ENCODE measurements at places on chromosomes 5 and 9.

GRCh38 chr9:129336130-129336528 lies 158.1 kb upstream of the IER5L start:
- no peak for DNase-seq

DNA sequence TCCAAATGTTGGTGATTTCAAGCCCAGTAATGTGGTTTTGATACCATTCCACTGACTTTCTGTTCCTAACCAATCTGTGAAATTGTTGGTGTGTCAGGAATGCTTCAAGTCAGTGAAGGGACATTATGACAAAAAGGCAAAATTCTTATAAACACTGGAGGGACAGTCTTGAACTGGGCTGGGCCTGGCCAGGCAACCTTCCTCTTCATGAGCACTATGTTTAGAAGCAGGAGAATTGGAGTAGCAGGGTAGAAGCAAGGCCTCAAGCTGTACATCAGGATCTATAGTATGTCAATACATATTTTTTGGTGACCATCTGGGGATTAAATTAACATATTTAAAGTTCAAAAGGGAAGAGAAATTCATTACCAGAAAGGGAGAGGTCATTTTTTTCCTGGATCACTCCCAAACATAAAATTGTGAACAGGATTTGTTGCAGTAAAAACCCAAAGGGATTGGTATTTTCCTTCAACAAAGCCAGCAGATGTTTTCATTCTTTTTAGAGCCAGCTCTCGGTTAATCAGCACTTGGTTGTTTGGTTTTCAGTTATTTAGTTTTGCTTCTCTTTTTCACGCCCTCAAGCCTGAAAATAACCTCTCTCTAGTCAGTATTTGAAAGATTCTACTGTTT lies 77.9 kb upstream of the PIK3R1 start:
- DNase-seq = no peak

- DNase-seq = no peak
These were observed 34.2 kb downstream of the PLPPR1 start for GRCh38 chr9:101062686-101063085.

DNA sequence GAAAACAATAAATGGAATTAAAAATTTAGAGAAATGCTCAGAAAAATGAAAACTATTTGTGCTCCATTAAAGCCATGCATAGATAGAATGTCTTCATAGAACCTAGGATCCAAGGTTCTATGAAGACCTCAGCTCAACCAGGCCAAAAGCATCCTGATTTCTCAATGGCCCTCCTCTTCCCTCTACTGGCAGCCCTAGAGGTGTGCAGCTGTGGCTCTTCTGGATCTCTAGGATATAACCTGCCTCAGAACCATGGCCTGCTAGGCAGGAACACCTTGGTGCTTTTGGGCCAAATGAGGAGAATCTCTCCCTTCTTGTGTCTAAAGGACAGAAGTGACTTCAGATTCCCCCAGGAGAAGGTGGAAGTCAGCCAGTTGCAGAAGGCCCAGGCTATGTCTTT lies 15.1 kb downstream of the IFNA1 start:
- DNase-seq = no peak

- no peak for DNase-seq
These were observed 170.5 kb downstream of the NDUFS4 start for GRCh38 chr5:53730943-53731342.

GRCh38 chr5:135866016-135866415 lies 29.6 kb downstream of the IL9 start:
- DNase-seq = no peak

DNA sequence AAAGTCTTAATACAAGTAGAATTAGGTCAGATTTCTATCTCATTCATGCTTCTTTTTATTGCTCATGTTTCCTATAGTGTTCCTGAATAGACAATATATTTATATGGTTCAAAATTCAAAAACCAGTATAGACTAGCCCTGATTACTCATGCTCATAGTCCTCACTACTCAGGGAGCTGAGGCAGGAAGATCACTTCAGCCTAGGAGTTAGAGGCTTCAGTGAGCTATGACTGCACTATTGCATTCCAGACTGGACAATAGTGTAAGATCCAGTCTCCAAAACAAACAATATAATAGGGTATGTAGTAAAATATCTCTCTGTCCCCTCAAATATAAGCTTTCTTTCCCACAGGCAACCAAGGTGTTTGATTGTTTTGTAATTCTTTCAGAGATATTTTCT lies 2.4 kb downstream of the ANKRD31 start:
- no peak for DNase-seq

GRCh38 chr5:153953411-153953810 lies 85.3 kb downstream of the FAM114A2 start:
- DNase-seq = no peak

DNA sequence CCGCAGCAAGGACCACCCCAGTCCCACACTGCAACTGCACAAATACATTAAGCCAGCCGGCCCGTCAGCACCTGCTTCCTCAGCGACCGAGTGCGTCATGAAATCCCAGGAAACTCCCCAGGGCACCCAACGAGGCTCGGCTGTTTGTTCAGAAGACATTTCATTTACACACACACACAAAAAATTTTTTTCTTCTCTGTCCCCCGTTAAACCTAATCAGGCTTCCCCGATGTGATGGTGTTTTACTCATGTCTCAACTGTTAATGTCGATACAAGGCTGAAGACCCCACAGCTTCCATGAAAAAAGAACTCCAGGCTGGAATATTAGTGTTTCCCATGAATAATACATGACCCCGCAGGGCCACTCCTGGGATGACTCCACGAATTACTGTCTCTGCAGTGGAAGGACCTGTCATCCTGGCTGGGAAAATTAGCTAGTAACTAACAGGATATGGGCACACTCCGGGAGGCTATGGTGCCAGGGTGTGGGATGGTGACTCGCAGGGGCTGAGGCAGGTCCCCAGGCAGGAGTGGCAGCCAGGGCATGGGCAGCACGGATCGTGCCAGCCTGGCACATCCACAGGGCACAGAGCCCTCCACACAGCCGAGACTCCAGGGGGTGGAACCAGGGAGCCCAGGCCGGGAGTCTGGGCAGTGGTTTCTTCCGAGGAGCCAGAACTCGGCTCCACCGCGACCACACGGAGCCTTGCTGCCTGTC lies 102.4 kb downstream of the VAV2 start:
- no peak for DNase-seq

DNA sequence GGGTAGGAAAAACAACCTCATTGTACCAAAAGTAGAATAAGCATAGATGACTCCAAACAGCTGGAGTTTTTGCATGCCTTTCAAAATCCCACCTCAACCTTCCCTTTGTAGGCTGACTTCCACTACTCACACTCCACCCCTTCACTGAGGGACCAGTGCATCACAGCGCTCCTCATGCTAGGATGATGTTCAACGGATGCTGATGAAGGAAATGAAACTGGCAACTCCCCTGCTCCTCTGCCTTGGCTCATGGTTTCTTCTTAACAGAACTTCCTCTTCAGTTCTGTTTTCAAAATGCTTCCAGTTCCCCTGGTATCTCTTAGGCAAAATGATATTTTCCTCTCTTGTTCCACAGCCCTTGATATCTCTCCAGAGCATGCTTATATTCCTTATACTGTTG lies 29.0 kb downstream of the LIFR start:
- no peak for DNase-seq

DNA sequence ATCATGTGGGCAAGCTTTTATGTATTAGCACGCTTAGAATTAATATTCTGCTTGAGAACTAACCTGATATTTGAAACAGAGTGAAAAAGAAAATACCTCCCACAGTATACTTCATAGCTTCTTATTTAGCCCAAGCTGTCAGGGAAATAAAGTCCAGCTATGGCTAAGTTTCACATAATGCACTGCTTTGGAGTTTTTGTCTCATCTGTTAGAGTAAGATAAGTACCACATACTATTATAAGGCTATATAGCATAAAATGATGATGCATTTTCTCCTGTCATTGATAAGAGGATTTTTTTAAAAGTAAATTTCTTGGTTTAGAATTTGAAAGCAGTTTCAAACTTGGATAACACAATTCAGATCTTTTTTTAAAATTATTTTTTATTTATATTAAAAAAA lies 2.4 kb upstream of the ANKDD1B start:
- DNase-seq = no peak

GRCh38 chr9:136052991-136053756 lies 41.9 kb downstream of the NACC2 start:
- peak; percentile 42 for DNase-seq

DNA sequence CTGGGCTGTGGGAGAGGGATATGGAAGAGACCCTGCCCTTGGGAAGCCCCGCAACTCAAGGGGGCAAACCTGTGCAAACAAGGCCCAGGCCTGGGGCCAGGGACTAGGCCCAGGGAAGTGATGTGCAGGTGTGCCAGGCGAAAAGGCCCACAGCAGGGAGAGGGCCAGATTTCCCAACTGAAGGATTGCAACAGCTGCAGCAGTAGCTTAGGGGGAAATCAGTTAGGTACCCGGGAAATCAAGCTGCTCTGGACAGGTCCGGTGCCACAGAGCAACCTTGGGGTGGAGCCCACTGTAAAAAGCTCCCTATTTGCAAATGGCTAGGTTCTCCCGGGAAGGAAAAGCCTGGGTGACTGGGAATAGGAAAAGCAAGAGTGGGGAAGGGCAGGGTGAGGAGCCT lies 10.4 kb downstream of the GRIN1 start:
- no peak for DNase-seq

GRCh38 chr5:163350083-163350482 lies 87.3 kb upstream of the CCNG1 start:
- DNase-seq = no peak

DNA sequence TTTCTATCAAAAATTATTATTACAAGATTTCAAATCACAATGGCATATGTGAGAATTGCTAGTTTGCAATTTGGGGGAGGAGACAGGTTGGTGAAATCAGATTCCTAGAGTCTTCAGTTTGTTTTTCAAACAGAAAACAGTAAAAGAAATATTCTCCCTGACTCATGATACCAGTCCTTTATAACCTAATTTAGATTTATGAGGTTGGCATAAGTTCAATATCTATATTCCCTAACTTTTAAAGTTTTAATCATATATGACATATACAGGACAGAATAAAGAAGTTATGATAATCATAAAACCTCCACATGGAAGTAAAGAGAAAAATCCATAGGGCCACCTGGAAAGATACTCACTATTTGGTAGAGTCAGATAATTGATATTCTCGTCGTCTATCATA lies 167.1 kb upstream of the GNA14 start:
- no peak for DNase-seq

DNA sequence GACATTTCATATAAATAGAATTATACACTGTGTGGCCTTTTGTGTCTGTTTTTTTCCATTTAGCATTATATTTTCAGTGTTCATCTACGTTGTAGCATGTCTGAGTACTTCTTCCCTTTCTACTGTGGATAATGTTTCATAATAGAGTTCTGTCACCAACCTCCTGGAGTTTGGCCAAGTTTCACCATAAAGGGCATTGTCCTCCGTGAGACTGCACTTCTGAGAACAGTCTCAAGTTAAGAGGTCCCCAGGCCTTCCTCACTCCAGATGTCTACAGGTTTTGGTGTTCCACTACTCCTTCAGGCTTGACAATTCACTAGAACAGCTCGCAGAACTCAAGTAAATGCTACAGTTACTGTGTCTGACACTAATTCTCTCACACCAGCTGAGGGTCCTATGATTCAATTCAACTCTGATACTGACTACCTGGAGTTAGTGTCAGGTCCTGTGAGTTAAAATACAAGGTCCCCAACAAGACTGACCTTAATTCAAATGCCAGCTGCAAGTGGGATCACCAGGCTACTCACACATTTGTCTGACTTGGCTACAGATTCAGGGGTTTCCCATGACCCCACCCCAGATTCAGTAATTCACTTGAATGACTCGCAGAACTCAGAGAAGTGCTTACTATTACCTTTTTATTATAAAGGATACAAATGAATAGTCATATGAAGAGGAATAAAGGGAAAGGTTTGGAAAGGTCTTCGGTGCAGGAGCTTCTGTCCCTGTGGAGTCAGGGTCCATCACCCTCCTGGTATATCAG lies 31.1 kb downstream of the SLC35A4 start:
- DNase-seq = no peak

DNA sequence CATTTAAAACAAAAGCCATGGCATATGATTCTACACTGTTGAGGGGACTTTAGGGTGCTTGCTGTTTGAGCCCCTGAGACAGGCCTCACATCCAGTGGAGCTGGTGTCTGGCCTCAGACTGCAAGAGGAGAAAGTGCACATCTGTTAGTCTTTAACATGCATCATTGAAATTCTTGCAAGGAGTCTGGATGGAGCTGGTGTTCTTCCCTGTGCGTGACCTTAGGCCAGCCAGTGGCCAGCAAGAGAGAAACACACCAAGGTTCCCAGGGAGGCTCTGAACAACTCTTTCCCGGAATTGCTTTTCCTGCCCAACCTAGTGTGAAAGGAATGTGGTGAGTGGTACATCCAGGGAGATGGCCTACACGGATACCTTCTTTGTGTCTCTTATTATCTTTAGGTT lies 282.8 kb upstream of the TNC start:
- DNase-seq = no peak

DNA sequence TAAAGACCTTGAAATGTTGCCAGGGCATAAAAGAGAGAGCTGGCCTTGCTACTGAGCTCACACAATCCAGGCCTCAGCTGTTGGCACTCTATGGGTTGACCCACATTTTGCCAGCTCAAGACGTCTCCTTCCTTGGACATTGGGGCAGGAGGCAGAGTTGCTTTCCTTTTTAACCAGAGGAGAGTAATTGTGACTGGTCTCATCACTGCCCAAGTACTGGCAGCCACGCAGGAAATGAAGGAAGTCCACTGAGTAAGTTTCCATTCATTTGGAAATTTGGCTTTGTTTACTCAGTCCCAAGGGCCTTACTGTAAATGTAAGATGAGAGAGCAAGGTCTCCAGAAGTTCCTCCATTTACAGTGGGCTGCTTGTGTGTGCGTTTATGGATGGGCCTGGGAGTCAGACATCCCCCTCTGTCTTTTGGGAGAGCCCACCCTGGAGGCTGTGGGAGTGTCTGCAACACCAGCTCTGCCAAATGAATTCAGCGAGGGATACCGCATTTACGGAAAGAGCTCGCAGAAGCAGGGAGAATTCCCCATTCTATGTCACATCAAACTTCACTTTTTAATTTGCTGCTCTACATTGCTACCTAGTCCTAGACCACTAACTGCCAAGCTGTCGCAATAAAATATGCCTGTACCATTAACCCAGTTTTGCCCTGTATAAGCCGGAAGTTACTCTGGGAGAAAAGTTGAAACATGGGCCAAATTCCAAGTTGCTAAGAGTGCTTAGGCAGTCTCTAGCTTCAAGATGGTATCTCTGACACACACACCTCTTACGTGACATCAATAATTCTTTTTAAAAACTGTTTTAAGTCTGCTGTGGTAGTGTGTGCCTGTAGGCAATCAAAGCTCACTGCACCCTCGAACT lies 24.5 kb upstream of the PDZD2 start:
- DNase-seq = no peak

DNA sequence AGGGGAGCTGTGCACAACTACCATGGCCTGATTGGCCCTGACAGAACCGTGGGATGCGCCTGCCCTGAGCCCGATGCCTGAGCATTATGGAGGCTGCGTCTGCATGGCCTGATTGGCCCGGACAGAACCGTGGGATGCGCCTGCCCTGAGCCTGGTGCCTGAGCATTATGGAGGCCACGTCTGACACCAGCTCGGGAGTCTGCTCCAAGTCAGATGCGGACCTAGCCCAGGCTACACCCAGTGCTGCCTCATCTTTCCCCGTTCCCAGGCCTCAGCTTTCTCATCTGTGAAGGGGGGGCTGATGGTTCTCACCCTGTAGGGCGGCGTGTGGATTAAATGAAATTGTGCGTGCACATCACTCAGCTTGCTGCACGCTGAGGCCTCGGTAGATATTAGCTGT lies 7.3 kb downstream of the CEP72 start:
- DNase-seq = no peak

- DNase-seq = no peak
These were observed 1.1 kb downstream of the UBTD2 start for GRCh38 chr5:172282272-172283019.

- DNase-seq = no peak
These were observed 83.8 kb upstream of the NMUR2 start for GRCh38 chr5:152488869-152489268.

GRCh38 chr5:106376522-106376921 lies 1294.2 kb downstream of the EFNA5 start:
- DNase-seq = no peak
